Activated CD8-positive, alpha-beta memory T cell treated with anti-CD3 and anti-CD28 coated beads, Interleukin-2, amount 50 U/mL, for 4 hours (primary cell): ENCODE measurements at places on chromosomes 16 and 17.

DNA sequence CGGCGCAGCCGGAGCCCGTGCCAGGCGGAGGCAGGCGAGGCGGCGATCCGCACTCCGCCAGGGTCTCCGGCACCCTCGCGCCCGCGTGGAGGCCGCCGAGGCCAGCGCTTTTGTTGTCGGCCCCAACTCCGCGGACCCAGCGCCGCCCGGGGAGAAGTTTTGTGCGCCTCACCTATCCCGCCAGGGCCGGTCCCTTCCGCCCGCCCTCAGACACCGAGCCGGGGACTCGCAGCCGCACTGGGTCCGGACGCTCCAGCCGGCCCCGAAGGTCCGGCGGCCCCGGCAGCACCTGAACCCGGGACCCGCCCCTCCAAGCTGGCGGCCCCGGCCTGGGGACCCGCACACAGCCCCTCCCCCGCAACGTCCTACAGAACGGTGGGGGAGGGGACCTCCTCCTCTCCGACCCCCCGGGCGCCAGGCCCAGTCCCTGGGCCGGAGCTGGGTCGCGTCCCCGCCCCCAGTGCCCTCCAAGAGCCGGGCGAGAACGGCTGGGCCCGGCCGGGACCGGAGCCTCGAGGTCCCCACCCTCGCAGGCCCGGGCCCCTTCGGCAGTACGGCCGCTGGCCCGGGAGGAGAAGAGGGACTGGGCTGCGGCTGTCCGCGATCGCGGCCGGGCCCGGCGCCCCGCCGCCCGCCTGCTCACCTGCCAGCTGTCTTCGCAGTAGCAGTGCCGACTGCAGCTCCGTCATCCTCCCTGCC, 698 bp downstream of the UBE2G1 start:
- DNase-seq, result peak; percentile 40

- no peak for DNase-seq
These were observed 62.6 kb downstream of the PLD6 start for GRCh38 chr17:17143501-17143900.

GRCh38 chr16:70388006-70388680, 41.4 kb downstream of the DDX19A start:
- no peak for DNase-seq

DNA sequence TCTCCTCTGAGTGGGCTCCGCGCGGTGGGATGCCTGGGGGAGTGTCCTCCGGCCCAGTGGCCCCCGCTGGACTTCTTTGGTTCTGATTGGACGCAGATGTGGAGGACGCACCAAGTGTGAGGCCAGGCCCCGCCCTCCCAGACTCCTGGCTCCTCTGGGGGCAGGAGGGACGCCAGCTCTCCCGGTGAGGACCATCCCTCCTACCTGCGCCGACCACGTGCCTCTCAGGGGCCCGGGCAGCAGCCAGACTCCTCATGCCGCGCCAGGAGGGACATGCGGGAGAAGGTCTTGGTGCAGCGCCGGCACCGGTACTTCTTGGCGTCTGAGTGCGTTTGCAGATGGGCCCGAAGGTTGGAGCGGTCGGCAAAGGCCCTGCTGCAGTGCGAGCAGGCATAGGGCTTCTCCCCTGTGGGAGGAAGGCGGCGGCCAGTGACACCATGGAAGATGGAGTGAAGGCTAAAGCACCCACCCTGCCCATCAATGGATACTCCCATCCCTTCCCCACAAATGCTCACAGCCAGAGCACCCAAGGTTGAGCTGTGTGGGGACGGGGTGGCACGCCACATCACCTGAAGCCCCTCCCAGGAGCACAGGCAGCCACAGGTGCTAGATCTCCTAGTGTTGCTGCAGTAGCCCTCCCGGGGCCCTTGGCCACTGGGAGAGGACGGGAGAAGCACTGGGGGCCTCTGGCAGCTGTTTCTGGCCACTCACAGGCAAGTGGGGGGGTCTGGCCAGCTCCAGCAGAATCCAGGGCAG, 7.9 kb downstream of the SNAI3 start:
- DNase-seq, result no peak

DNA sequence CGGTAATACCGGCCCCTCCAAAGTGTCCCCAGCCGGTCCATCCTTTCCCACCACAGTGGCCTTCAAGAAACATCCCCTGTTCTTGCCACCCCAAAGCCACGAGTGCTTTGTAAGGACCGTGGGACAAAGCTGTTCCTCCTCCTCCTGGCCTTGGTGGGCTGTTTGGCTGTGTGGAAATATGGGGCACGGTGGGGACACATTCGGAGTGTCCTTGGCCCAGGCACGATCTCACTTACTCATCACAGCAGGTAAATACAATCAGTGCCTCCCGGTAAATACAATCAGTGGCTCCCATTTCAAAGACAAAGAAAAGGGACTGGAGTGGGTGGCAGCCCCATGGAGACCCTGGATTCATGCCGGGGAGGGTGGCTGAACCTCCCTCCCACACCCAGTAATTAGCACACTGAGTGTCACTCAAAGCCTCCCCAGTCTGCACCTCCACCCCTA, 10.4 kb downstream of the SCN4A start:
- DNase-seq, result no peak

- no peak for DNase-seq
These were observed 42.1 kb downstream of the SYNRG start for GRCh38 chr17:37567137-37567536.

DNA sequence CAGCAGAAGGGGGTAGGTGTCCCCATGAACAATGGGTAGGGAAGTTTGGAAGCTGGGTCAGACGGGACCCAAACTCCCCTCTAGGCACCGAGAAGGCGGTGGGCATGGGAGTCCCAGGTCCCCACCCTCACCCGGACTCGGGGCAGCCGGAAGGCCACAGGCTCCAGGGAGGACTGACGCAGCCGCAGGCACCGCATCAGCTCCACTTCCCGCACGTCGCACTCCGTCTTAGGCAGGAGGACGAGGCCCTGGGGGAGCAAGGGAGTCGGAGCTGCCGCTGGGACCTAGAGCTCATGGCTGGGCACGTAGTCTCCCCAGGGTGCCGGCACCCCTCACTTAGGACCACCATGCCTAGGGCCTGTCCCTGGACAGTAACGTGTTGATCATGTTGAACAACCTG, 7.1 kb upstream of the PAM16 start:
- no peak for DNase-seq

DNA sequence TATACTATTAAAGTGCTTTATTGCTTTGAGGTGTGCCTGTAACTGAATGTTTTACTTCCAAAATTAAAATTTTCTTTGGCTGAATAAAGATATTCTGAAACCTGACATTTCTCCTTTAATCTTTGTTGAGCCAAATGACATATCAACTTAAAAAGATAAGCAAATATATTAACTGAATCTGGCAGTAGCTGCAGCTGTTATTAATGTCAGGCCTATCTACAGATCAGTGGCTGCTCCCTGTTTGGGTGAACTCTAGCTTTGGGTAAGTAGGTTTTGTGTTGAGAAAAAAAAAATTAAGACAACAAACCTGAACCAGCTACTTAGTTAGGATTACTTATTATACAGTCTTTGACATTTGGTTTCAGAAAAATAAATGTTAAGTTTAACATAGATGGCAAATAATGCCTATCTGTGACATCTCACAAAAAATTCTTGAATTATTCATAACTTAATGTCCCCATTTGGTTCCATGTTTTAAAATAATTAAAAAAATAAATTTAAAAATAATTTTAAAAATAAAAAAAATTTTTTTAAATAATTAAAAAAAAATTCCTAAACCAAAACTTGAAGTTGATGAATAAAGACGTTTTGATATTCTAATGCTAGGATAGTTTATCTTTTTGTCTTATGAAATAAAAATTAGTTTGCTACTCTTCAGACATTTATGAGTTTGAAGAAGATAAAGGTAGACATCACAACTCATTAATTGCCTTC, 19.8 kb downstream of the CPD start:
- DNase-seq, result no peak

GRCh38 chr17:57832314-57833178, 17.3 kb downstream of the MRPS23 start:
- DNase-seq, result no peak

DNA sequence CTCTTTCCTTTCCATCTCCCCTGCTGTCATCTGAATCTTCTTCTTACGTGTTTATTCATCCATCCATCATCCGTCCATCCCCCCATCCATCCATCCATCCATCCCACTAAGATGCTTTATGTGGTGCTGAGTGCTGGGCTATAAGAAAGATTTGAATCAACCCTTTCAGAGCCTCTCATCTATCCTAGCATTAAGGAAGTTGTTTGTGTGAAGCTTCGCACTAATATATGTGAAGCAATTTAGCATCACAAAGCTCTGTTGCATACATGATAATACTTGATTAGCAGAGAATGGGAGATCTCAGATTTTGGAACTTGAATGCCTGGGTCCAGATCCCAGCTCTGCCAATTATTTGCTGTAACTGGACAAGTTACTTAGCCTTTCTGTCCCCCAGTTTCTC, 255.7 kb downstream of the SHISA9 start:
- no peak for DNase-seq

GRCh38 chr16:47571711-47572110, 110.6 kb downstream of the PHKB start:
- no peak for DNase-seq

- DNase-seq, result no peak
These were observed 12.9 kb upstream of the TOM1L1 start for GRCh38 chr17:54887787-54888186.

DNA sequence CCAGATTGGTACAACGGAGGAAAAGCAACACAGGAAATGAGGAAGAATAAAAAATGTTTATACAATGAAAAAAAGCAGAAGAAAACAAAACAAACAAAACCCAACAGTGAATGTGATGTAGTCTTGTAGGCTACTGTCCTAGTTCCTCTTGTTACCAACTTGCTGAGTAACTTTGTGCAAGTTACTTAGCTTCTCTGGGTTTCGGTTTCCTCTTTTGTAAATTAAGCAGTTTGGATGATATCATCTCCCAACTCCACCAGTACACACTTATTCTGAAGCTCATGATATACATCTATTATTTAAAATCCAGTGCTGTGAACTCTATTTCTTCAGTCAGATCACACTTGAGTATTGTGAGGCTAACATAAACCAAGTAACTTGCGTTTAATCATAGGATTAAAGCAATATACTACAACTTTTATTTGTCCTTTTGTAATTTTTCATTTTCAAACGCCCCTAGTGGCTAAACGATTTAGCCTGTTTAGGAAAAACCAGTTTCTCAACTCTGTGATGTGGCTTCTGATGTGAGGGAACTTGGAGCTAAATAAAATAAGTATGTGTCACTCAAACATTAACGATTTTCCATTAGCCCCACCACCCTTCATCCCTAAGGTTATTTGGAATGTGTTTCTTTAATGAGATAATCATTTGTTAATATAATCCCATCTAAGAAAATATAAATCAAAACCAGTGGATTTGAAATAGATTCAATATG, 1.4 kb upstream of the UNK start:
- DNase-seq, result no peak
